ENCODE measurements at places on chromosomes 12 and 14.

DNA sequence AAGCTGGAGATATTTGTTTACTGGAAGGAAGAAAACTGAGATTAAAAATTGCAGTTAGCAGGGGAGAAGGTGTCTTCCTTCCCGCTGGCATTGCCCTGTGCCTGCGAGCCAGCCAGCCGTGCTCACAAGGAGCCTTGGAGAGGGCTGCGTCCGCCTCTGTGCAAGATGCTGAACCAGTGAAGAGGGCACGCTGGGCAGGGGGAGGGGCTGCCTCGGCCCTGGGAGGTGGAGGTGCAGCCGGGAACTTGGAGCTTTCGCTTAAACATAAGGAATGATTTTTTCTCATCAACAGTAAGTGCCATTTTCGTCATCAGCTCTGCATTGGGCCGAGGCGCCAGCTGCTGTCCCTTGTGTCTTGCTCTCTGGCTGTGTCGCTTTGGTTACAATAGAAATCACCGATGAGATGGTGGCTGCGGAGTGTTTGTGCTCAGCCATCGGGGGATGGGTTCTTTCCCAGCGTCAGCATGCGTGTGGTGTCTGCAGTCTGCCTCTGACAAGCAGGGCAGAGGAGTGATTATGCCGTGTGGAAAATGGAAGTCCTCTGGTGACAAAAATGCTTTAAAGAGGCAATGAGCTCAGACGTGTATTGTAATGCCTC is 97.3 kb downstream of the ESR2 start:
- DNase-seq: peak; percentile 15

DNA sequence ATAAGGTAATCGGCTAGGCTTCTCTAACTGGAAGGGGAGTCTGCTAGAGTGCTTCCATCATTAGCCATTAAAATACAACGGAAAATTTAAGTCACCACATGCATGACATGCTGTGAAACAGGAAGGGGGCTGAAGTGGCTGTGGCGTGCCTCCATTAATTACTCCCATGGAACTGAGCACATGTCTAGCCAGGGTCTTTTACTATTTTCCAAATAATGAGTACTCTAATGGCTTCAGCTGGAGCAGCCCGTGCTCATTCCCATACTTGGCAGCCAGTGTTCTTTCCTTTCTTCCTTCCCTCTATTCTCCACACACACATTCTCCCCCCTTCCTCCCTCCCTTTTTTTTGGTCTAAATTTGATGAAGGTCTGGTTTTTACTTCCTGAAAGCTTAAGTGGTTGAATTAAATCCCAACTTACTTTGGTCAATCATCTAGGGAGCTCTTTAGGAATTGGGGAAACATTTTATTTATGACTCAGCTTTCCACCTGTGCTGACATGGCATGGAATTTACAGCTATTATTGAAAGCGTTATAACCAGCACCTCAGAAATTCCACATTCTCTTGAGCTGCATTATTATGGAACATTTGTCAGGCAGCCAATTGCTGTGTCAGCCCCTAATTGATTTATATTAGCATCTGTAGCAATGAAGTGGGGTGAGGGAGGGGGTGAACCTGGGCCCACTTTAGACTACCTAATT is 72.3 kb downstream of the LRIG3 start:
- DNase-seq: no peak

DNA sequence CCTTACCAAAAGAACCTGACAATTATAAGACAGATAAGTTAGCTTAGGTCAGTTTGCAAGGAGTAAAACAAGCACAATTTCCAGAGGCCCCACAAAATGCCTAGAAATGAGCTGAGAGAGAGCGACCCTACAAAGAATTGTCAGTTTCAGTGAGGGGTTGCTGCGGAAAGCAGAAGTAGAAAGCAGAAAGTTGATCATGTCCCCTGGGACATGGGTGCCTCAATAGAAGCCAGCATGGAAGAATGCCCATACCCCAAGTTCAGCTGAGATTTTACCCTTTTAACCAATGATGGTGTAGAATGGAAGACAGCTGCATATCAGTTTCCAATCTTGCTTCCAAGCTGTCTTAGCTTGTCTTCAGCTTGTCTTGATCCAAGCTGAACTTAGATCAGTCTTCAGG is 21.8 kb upstream of the CRY1 start:
- no peak for DNase-seq

DNA sequence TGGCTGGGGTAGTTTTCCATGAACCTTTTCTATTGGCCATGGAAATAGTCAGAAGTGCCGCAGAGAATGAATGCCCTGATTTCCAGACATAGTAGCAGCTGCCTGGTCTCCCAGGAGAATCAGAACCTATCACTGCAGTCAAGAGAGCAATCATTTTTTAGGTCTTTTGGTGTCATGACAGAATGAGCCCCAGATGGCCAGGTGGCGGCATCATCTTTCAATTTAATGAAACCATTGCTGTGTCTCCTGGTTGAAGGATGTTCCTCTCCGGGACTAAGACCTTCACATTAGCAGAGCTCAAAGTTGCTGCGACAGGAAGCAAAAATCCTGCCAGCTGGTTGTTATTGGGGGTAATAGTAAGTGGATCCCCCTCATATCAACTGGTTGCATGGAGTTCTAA is 18.8 kb downstream of the TNFAIP2 start:
- DNase-seq: no peak

- no peak for DNase-seq
Measured at GRCh38 chr12:123102366-123102765, 48.5 kb downstream of the PITPNM2 start.

GRCh38 chr12:67892259-67893021 is 96.8 kb upstream of the IFNG-AS1 start:
- no peak for DNase-seq

Measured in NT2/D1 (cell line).